ENCODE measurements at places on chromosomes 5 and 9.
A peak's percentile ranks its signal among the peaks of the same experiment; 100 is the strongest.

DNA sequence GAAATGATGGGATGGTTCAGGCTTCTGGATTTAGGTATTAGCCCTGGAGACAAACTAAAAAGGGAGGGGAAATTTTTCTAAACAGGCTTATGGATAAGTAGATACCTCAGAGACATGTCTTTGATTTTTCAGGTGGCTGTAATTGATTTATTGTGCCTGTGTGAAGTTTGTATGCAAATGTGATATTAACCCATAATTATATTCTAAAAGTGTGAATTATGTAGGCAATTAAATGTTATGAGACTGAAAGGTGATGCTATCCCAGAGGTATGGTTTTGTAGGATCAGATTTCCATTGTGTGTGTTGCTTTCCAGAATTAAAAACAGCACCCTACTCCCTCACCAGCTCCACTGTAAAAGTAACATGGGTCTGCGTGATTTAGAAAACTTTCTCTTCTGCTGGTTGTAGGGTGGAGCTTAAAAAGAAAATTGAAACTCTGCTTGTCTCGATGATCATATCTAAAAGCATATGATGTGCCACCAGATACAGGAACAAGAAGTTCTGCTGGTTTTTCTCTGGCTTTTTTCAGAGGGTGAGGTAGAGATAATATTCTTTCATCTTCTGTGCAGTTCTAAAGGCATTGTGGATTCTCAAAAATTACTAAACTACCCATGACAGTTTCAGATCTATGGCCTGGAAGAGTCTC lies 71.8 kb upstream of the TAF11L2 start:
- DNase-seq = peak; percentile 75

- DNase-seq = no peak
Observed at GRCh38 chr5:35773967-35774366, 82.7 kb upstream of the IL7R start.

DNA sequence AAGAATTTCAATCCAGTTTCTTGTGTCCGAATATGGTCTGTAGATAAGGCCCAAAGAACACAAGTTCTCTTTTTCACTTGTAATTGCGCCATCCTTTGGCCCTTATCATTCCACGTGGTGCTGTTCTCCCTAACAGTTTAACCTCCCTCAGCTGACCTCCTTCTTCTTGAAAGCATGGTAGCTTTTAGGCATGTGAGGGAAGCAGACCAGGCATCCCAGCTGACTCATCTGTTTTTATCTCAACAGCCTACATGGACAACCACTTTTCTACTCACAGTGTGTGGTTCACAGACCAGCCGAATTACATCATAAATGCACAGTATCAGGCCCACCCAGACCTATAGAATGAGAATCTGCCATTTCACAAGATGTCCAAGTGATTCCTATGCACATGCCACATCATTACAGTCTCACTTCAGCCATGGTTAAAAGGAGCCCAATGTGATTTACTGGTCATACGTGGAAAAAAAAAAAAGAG lies 26.9 kb upstream of the PLIN2 start:
- no peak for DNase-seq

DNA sequence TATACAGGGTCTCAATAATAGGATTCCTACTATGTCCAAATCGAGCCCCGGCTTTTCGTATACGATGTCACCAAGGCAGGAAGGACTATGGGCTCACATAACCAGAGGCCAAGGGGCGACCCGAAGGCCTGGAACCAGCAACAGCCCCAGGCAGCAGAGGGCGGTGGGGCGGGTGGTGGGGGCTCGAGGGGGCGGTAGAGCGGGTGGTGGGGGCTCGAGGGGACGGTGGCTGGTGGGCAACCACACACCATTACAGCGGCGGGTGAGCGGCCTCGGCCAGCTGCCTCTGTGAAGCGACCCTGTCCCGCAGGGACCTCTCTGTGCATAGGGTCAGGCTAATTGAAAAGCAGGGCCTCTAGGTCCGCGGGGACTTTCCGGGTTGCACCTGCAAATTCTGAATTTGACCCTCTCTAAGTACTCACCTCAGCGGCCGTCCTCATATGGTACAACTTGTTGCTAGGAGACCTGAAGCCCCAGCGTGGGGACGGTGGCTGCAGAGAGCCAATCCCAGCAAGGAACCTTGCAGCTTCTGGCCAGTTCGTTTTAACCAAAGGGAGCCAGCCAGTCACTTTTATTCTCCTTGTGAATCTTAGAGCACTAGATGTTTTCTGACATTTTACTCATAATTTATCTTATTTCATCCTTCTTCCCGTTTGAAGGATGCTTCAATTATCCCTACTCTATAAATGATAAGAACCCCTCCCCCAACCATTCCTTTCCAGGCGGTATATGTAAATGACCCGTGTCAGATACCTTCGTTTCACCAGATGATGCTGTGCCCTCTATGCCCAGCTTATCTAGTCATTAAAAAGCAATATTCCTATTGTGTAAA lies at the start of gene NME5:
NME5 (minus strand) TSS at position 480 of the 832 bp plus-strand sequence. CDS start 648 bp downstream, outside the sequence.
- DNase-seq = peak; percentile 19

DNA sequence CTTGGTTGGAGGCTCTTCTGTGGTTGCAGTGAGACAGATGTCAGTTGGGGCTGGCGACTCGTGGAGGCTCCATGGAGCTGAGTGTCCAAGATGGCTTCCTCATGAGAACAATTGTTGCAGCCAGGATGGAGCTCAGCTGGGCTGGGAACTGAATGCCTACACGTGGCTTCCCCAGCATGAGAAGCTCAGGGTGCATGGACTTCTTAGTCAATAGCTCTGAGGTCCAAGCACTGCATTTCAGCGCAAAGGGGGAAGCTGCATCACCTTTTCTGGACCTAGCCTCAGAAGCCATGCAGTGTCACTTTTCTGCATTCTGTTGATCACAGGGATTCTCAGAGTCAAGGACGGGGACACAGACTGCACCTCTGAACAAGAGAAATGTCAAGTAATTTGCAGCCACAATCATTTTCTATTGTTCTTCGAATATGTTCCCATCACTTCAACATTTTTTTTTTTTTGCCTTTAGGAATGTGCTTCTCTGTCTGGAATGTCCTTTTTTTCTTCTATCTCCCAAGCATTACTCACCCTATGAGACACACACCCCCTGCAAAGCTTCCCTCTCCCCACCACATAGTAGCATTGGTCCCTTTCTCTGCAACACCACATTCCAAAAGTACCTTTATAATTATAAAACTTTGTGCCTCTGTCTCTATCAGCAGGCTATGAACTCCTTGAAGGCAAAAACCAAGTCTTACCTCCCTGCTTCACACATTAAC lies 57.5 kb upstream of the STK32A start:
- DNase-seq = no peak

Measured in NCI-H1417 treated with DMSO at 0.1 percent for 48 hours (cell line).